ENCODE measurements at places on chromosomes 2 and 18.

DNA sequence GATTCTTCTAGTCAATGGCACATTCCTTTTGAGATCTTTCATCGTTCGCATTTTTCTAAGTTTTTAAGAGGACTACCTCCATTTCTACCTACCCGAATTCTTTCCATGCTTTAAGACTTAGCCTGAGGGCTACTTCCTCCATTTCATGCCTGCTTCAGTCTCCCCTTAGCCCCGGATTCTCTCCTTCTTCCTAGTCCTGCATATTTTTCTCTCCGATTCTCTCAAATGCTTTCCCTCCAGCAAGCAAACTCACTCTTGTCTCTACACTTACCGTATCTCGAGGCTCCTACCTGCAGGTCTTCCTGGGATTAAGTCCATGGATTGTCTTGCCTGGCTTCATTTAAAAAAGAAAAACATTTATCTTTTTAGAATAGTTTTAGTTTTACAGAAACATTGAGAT, 354.4 kb downstream of the MYCN start:
- no peak for DNase-seq

- DNase-seq, result no peak
Observed at GRCh38 chr2:159249990-159250715, 36.4 kb downstream of the WDSUB1 start.

DNA sequence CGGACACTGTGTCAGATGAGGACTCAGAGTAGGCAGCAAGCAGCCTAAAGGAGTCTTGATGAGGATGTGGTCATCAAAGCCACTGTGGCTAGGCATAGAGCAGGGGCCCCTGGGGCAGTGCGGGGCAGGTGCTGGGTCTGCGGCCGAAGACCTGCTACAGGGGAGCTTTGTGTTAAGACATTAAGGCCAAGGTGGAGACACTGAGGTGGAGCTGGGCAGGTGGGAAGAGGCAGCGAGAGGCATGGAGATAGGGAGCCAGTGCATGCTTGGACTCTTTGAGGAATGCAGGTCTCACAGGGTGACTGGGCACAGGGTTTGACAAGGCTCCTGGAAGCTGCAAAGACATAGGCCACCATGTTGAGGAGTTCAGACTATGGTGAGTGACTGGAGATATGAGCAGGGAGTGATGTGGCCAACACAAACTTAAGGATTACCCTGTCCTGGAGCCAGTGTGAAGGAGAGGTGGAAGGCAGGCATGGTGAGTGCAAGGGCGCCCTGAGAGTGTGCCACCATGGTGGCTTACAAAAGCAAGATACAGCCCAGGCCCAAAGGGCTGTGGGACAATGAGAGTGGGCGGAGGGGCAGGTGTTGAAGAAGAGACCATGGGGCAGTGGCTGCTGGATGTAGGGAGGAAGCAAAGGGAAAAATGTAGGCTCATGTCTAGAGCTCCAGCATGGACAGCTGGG, 450.9 kb upstream of the HS6ST1 start:
- no peak for DNase-seq

DNA sequence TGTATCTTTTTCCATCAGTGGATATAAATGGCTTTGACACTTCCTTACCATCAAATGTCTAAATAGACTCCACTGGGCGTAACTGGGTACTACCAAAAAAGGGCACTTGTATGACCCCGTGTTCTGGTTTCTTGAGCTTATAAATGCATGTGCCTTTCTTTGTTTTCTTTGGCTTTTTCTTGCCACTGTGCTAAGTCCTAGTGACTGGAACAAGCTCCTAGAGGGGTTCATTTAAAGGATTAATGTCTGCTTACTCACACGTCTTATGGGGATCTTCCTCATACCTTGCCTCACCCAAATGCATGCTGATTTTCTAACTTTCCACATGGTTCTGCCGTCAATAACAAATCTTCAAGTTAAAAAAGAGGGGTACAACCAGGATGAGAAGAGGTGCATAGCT, 19.8 kb upstream of the ZNF532 start:
- DNase-seq, result no peak

GRCh38 chr2:147236601-147237000, 608.2 kb upstream of the ACVR2A start:
- DNase-seq, result no peak

DNA sequence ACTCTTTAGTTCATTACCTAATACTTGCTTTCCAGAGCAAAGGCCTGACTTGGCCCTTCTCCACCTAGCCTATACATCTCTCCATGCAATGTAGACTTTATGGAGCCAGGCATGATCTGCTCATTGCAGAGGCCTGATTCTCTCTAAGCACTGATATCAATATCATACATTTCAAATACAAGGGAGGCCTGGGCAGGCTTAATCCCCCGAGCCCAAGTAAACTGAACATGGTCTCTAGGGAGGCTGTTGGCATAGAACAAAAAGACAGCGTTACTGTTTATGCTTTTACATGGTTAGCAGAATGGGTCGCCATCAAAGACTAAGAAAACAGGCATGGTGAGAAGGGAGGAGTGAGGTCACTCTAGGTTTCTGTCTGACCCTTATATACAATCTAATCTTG, 695.1 kb downstream of the ZEB2 start:
- no peak for DNase-seq

Data from NCI-H1417 treated with DMSO at 0.1 percent for 48 hours (cell line).